ENCODE measurements at places on chromosomes 7 and 10.

DNA sequence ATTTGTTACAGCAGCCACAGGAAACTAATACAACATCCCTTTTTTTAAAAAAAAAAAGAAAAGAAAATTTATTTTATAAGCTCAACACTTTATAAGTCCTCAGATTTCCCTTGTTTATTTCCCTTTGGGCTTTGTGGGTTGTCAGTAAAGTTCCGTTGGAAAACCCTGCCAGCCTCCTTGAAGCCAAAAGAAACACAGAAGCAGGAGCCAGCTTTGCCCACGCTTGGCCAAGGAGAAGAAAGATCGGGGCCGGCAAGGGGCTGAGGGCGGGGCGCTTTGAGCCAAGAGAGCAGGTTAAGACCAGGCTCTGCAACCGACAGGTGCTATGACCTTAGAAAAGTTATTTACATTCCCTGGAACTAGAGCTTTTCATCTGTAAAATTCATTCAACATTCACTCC, 72.7 kb downstream of the RGS10 start:
- no peak for DNase-seq

DNA sequence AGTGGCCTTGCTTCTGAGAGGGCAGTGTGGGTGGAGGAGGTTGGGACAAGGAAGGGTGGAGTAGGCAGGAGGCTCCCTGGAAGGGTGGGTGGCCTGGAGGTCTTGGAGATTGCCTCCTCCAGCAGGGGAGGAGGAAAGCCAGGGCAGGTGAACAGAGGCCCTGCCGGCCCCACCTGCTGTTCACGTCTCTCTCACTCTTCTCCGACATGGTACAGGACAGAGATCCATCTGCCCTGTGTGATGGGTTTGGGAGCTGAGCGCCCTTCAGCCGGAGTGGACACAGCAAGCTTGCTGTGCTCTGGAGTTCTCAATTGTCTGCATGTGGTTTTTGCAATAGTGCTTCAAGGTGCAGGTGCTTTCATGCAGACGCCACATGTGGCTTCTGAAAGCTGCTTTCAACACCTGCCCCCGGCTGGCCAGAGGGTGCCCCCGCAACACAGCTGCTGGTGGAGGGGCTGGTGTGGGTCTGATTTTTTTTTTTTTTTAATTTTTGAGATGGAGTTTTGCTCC, 82.8 kb upstream of the GNA12 start:
- no peak for DNase-seq

DNA sequence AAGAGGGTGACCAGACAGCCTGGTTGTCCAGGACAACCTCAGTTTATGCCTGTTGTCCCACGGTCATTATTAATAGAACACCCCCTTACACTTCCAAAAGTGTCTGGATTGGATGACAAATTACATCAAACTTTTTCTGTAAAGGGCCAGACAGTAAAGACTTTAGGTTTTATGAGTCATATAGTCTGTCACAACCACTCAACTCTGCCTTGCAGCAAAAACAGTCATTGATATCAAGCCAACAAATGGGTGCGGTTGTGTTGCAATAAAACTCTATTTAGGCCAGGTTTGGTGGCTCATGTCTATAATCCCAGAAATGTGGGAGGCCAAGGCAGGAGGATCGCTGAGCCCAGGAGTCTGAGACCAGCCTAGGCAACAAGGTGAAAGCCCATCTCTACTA, 66.7 kb upstream of the ATP6V0A4 start:
- DNase-seq = no peak

DNA sequence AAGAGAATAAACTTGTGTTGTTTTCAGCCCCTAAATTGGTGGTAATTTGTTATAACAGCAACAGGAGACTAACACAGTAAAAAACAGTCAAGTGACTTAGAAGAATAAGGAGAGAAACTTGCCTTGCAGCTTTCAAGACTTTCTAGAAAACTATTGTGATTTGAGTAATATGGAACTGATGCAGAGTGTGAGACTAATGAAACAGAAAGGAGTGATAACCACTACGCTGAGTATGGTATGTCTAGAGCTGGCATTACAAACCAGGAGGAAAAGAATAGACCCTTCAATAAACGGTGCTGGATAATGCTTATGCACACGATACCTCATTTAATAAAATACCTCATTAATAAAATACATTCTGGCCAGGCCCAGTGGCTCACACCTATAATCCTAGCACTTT, 99.9 kb downstream of the CREM start:
- DNase-seq = no peak

GRCh38 chr10:71265201-71265575, 52.8 kb downstream of the UNC5B start:
- no peak for DNase-seq

DNA sequence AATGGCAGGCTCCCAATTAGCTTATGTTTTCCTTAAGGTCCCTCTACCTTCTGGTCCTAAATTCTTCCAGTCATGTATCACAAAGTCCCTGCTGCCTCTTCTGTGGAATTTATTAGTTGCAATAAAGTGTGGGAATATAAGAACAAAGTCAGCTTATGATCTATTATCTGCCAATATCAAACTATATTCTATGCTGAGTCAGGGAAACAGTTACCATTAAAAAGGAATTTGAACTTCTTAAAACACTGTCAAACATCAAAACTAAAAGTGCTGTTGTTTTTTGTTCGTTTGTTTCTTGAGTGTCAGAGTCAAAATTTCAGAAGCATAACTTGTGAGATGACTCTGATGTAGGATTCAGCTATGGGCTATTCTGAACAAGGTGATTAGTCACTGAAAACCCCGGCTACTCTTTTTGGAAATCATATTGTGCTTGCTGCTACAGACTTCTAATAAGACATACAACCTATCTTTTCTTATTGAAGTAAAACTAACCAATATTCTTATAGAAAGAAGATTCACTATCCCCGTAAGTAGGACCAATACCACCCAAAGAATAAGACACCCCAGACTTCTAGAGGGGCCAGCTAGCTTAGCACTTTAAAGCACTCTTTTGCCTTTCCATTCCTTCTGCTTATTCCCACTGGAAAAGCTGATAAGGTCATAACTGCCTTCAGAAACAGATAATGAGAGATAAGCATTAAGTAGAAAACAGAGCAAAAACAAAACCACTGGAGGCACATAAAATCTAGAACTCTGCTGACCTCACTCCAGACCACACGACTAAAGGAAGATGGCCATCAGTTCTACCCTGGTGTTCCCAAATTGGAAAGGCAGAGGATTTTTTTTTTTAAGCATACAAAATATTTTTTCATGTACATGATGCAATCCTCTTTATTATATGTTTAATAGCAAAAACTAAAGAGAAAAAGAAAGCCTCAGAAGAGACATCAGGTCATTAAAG, 370.6 kb downstream of the PARD3 start:
- no peak for DNase-seq

- DNase-seq = no peak
Observed at GRCh38 chr7:6653071-6654003, 16.2 kb downstream of the ZNF316 start.

- no peak for DNase-seq
Observed at GRCh38 chr10:123906884-123907652, 15.5 kb upstream of the CPXM2 start.

DNA sequence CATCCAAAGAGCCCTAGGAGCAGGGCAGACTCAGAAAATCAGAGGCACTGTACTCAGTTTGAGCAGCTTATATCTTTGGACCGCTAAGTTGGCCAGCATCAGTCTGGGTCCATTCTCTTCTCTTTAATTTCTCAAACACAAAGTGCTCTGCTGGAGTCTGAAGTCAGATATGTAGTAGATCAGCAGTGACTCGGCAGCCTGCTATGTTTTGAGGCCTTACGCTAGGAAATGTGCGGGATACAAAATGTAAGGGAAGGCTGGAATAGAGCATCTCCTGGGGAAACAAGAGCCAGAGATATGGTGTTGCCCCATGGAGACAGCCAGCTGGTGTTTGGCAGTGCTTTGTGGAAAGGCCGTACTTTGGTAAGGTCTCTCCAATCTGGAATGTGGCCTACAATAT, 60.6 kb upstream of the VKORC1L1 start:
- DNase-seq = no peak

GRCh38 chr10:96400465-96400864, 41.7 kb upstream of the OPALIN start:
- DNase-seq = no peak

DNA sequence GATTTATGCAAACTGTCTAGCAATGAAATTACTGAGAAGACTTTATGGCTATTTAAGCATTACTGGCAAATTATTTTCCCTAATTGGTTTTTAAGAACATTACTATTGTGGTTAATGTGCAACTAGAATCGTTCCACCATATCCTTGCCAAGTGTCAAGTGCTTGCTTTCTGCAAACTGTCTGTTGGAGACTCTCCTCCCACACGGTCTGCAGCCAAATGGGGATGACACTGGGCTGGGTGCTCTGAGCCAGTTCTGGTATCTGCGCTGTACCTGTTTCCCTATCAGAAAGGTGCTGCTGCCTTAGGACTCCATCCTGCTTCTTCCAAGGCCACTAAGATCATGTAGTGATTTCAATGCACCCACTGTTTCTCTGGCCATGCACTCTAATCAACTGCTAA, 110.4 kb downstream of the RAMP3 start:
- DNase-seq = no peak

Data from activated CD8-positive, alpha-beta memory T cell treated with anti-CD3 and anti-CD28 coated beads for 1 hour (primary cell).